ENCODE measurements at places on chromosomes 16 and 17. TPM values are rescaled to one million over a fixed set of nuclear protein-coding genes. Genes with fewer than 3 reads are reported as not detected.

Gene FGF11
- polyA plus RNA-seq: 26.1 TPM

Gene AIPL1
- 0.56 TPM for polyA plus RNA-seq

- DNase-seq: no peak
Observed at GRCh38 chr17:43406676-43407645, 8.2 kb downstream of the ARL4D start.

DNA sequence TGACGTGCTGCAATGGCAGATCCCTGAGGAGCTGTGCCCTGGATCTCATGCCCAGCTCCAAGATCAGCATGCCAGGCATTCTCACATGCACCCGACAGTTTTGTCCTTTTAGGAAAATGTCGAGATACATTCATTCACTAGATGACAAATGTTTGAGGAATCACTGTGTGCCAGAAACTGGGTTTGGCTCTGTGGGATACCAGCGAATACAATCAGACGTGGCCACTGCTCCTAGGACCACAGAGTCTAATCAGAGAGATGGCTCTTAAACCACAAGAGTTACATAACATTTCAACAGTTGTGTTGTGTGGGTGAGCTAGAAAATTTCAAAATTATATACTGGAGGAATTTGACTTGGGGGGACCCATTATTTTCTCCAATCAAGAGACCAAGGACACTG lies 579.7 kb downstream of the CDH13 start:
- no peak for DNase-seq

Gene CMTM2
- not detected for polyA plus RNA-seq

GRCh38 chr17:17350491-17351355 lies 47.5 kb downstream of the NT5M start:
- no peak for DNase-seq

DNA sequence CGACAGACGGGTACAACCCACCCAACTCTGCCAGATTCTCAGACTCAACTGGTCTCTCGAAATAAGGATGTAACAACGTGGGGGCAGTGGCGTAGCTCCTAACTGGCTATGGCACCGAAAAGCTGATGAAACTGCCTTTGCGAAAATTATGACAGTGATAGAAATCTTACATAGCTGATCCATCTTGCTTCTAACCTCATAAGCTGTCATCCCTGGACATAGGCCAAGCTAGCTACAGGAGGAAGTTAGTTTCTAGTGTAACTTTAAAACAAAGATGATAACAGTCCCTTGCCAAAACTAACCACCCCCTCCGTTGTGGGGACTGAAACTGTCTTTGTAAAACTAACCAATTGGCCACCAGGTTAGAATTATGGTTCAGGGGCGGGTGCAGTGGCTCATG lies 220.1 kb downstream of the SLC39A11 start:
- no peak for DNase-seq

DNA sequence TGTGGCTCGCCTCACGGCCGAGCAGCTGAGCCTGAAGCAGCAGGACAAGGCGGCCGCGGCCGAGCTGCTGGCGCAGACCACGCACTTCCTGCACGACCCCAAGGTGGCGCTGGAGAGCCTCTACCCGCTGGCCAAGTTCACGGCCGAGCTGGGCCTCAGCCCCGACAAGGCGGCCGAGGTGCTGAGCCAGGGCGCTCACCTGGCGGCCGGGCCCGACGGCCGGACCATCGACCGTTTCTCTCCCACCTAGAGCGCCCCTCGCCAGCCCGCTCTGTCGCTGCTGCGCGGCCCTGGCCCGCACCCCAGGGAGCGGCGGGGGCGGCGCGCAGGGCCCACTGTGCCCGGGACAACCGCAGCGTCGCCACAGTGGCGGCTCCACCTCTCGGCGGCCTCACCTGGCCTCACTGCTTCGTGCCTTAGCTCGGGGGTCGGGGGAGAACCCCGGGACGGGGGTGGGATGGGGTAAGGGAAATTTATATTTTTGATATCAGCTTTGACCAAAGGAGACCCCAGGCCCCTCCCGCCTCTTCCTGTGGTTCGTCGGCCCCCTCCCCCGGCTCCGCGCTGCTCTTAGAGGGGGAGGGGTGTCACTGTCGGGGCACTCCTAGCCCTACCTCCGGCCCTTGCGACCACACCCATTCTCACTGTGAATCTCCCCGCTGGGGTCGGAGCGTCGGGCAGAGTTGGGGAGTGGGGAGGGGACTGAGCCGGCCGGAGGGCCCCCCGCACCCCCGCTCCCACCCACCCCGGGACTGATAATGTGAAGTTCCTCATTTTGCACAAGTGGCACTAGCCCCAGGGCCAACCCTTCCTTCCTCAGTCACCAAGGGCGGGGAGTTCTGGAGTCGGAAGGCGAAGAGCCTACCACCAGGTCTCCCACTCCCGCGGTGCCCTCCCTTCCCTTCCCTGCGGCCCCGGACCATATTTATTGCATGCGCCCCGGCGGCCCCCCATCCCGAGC lies 4.0 kb downstream of the HIC1 start:
- DNase-seq: no peak

Gene CD2BP2
- 30.4 TPM for polyA plus RNA-seq
